ENCODE measurements at places on chromosomes 1 and 21.

GRCh38 chr21:36134803-36135390 lies at the start of gene CBR3:
TSS of gene CBR3 (plus strand) at chr21:36135079. CDS start at chr21:36135193, 114 bp downstream.
- no peak for DNase-seq

- DNase-seq: no peak
Measured at GRCh38 chr1:27668121-27668807, 3.7 kb downstream of the IFI6 start.

- peak; percentile 91 for DNase-seq
Measured at GRCh38 chr1:162541619-162542141, 19.8 kb upstream of the UAP1 start.

GRCh38 chr1:197391303-197392226 lies 123.5 kb downstream of the CRB1 start:
- DNase-seq: no peak

DNA sequence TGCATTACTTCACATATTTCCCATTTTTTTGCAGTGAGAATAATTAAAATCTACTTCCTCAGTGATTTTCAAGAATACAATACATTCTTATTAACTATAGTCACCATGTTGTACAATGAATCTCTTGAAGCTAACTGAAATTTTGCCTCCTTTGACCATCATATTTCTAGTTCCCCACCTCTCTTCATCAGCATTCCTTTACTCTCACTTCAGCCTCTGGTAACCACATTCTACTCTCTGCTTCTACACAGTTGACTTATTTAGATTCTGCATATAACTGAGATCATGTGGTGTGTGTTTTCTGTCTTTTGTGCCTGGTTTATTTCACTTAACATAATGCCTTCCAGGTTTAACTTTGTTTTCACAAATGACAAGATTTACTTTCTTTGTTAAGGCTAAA lies 304.4 kb upstream of the LYPLAL1 start:
- DNase-seq: no peak

All from HS-27A (cell line).